ENCODE measurements at places on chromosomes 6 and 20. TPM values are rescaled to one million over a fixed set of nuclear protein-coding genes. Genes with fewer than 3 reads are reported as not detected.

The EDN3 gene
- not detected for total RNA-seq

The TRIM40 gene
- total RNA-seq, result not detected

The BCL2L1 gene
- total RNA-seq, result 135 TPM

The TTK gene
- total RNA-seq, result 0.58 TPM

The C6orf52 gene
- 1.1 TPM for total RNA-seq

The PGC gene
- not detected for total RNA-seq

The ABHD16B gene
- not detected for total RNA-seq

The EYA4 gene
- 1.0 TPM for total RNA-seq

The WFDC10A gene
- not detected for total RNA-seq

The KCNK5 gene
- total RNA-seq, result 0.87 TPM

The MAFB gene
- total RNA-seq, result 86.0 TPM

The SMIM26 gene
- total RNA-seq, result 65.9 TPM

The ELOVL2 gene
- 0.10 TPM for total RNA-seq

The MOCS3 gene
- 3.6 TPM for total RNA-seq

The NR2E1 gene
- total RNA-seq, result not detected

The NTSR1 gene
- not detected for total RNA-seq

The FAM209B gene
- 0.51 TPM for total RNA-seq

The RWDD2A gene
- total RNA-seq, result 5.7 TPM

The KIAA1755 gene
- total RNA-seq, result 5.6 TPM

The NEDD9 gene
- 107 TPM for total RNA-seq

The DDX39B gene
- 268 TPM for total RNA-seq

The B3GALT4 gene
- 10.7 TPM for total RNA-seq

The TBC1D32 gene
- 3.0 TPM for total RNA-seq

The EEF1A1 gene
- 8,244 TPM for total RNA-seq

The FBXO30 gene
- total RNA-seq, result 8.1 TPM

The PRKN gene
- 10.1 TPM for total RNA-seq

The TCF15 gene
- 7.0 TPM for total RNA-seq

The SIGLEC1 gene
- 45.1 TPM for total RNA-seq

The PAQR8 gene
- 3.9 TPM for total RNA-seq

The ZNF391 gene
- total RNA-seq, result 3.5 TPM

The ARMH2 gene
- not detected for total RNA-seq

The GRM4 gene
- not detected for total RNA-seq

The USP49 gene
- total RNA-seq, result 8.3 TPM

The TOX2 gene
- total RNA-seq, result 1.2 TPM

The RAB23 gene
- total RNA-seq, result 9.4 TPM

The ATG5 gene
- 31.2 TPM for total RNA-seq

The GTSF1L gene
- not detected for total RNA-seq

The NNAT gene
- 27.3 TPM for total RNA-seq

The FAM50B gene
- 6.1 TPM for total RNA-seq

The TRIM38 gene
- 11.5 TPM for total RNA-seq

The PPIL1 gene
- 21.2 TPM for total RNA-seq

The PI3 gene
- not detected for total RNA-seq

The SHLD1 gene
- 3.1 TPM for total RNA-seq

The TRIM15 gene
- not detected for total RNA-seq

The SLC17A2 gene
- total RNA-seq, result not detected

The TSBP1 gene
- total RNA-seq, result not detected

The PBOV1 gene
- not detected for total RNA-seq

The SYCP2 gene
- total RNA-seq, result 2.2 TPM

The EFCAB8 gene
- 0.39 TPM for total RNA-seq

The VSTM2L gene
- total RNA-seq, result 0.93 TPM

The CYP24A1 gene
- total RNA-seq, result not detected

The PRL gene
- 0.58 TPM for total RNA-seq

Measured in mesenteric fat pad (tissue), 1 donor.